RPMI7951 (cell line): ENCODE measurements at places on chromosomes 4 and X. TPM values are rescaled to one million over a fixed set of nuclear protein-coding genes. Genes with fewer than 3 reads are reported as not detected.

The LGI2 gene
- total RNA-seq = not detected in 2 replicates

- DNase-seq = no peak
These were observed 47.0 kb upstream of the NAP1L5 start for GRCh38 chr4:88744609-88745008.

GRCh38 chr4:5963611-5964010 is 54.6 kb downstream of the C4orf50 start:
- no peak for DNase-seq

The DCAF4L1 gene
- total RNA-seq = 0.10 TPM in 1 of 2 replicates, not detected in the other

DNA sequence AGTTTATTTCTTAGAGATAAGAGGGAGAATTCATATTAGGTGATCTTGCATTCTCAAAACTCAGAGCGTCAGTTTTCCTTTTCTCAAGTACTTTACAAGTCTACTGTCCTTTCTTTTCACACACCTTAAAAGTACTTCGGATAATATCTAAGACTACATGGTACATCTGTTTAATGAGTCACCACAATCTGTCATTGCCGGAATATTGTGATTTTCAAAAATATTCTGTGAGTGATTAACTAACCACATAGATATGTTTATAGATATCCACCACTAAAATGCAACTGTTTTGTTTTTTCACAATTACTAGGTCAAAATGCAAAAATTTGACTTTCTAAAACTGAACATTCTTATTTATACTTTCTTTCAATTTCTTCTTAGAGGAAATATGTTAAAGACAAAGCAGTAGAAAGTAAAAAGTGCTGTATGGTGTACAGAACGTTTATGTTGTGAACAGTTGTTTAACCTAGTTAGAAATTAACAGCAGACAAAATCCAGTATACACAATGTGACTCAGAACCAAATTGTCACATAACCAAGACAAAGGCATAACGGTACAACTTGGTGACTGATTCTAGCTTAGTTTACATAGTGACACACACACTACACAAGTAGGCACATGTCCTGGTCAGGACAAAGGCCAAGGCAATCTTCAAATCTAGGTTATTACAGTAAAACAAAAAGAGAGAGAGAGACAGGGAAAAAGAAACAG is 482.9 kb downstream of the NAF1 start:
- DNase-seq = no peak

The SOWAHB gene
- not detected in 2 replicates for total RNA-seq
